ENCODE measurements at places on chromosomes 6 and 20.

- no peak for DNase-seq
Measured at GRCh38 chr6:113104951-113105350, 752.2 kb upstream of the MARCKS start.

- no peak for DNase-seq
Measured at GRCh38 chr6:125537090-125537489, 212.3 kb upstream of the HEY2 start.

- DNase-seq = peak; percentile 93
Measured at GRCh38 chr6:90274451-90275030, 22.1 kb downstream of the BACH2 start.

GRCh38 chr20:58131551-58132142 is 96.8 kb downstream of the ANKRD60 start:
- no peak for DNase-seq

- no peak for DNase-seq
Measured at GRCh38 chr20:23412026-23412425, 9.3 kb downstream of the NAPB start.

DNA sequence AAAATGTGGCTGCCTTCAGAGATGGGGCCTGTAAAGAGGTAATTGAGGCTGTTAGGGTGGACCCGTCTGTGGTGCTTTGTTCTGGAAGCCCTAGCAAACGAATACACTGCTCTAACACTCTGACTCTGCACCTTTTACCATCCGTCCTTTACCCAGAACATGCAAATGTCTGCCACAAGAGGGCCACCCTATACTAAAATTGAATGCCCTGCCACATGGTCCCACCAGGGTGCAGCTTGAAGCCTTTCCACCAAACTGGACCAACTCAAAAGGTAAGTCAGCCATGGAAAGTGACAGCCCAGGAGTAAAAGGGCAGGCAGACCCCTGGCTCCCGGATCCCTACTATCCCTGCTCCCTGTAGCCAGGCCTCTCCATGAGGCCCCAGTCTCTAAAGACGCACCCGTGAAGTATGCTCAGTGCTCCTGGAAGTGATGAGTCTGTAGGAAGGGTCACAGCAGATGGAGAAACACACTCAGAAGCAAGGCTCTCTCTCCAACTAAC is 5.8 kb upstream of the BFSP1 start:
- DNase-seq = peak; percentile 69

GRCh38 chr6:97669191-97670031 is 386.4 kb upstream of the MMS22L start:
- no peak for DNase-seq

DNA sequence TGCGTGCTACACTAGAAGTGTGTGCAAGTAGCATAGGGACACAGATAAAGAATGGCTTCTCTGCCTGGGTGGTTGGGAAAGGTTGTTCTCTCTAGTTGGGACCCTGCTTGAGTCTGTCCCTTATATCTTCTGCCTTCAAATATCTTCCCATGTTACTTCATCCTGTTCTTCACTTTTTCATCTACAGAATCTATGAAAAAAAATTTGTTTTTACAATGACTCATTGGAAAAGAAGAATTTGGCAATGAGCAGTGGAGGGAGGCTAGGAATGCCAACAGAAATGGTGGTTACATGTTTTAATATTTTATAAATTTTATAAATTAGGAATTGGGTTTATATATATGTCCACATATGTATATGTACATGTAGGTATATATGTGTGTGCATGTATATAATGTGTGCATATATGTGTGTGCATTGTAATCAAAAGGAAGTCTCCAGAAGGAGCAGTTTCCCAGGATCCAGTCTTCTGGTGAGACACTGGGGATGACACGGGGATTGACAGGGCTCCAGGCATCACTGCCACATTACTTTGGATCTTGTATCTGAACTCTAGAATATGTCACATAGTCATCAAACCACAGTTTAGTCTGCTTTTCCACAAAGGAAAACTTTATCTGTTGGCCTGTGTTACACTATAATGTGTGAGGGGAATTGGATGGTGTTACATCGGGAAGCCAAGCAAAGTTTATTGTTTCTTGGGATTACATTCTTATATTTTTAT is 75.3 kb upstream of the RIPOR2 start:
- no peak for DNase-seq

DNA sequence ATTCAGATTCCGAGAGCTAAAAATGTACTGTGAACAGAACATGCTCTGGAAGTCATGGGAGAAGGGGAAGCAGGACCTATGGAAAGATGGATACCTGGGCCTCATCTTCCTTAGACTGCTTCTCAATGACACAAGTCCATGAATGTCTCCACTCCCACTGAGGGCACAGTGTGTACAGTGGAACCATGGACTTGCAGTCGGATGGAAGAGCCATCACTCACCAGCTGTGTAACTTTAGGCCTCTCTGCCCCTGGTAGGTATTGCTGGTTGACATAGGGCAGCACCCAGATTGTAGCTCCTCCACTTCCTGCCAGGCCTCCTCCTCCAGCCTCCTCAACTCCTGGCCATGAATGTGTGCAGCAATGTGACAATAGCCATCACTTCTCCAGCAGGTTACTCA is 52.5 kb downstream of the MAFB start:
- DNase-seq = no peak

DNA sequence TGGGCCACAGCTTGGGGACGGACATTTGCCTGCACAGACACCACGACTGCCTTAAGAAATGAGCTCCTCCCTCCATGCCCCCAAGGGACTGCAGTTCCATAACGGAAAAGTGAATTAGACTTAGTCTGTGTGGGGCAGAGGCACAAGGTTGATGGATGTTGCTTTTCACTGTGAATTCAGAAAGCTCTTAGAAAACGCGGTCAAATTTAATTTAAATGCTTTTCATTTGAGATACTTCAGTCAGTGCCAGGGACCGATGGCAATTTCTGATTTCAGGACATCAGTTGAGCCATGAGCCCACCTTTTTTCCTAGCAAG is 356.4 kb downstream of the KIF16B start:
- DNase-seq = no peak

DNA sequence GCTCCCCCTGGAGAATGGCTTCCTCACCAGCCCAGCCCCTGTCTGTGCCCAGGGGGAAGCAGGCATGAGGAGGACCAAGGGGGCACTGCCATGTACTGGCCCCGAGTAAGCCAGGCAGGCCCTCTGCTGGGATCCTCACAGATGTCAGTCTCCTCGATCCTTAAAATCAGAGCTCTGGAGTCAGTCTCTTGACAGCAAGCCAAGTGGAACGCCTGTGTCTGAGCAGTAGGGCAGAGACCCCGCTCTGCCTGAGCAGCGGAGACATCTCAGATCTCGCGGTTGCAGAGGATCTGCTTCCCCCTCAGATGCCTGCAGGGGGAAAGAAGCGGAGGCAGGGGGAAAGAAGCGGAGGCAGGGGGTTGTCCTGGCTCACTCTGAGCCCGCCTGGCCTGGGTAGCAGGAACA is 92.6 kb downstream of the SNX5 start:
- no peak for DNase-seq

- DNase-seq = no peak
Measured at GRCh38 chr20:59782986-59783640, 150.3 kb downstream of the SYCP2 start.
